ENCODE measurements at places on chromosomes 6 and 20. TPM values are rescaled to one million over a fixed set of nuclear protein-coding genes. Genes with fewer than 3 reads are reported as not detected.

The CHD6 gene
- 114 TPM for total RNA-seq

DNA sequence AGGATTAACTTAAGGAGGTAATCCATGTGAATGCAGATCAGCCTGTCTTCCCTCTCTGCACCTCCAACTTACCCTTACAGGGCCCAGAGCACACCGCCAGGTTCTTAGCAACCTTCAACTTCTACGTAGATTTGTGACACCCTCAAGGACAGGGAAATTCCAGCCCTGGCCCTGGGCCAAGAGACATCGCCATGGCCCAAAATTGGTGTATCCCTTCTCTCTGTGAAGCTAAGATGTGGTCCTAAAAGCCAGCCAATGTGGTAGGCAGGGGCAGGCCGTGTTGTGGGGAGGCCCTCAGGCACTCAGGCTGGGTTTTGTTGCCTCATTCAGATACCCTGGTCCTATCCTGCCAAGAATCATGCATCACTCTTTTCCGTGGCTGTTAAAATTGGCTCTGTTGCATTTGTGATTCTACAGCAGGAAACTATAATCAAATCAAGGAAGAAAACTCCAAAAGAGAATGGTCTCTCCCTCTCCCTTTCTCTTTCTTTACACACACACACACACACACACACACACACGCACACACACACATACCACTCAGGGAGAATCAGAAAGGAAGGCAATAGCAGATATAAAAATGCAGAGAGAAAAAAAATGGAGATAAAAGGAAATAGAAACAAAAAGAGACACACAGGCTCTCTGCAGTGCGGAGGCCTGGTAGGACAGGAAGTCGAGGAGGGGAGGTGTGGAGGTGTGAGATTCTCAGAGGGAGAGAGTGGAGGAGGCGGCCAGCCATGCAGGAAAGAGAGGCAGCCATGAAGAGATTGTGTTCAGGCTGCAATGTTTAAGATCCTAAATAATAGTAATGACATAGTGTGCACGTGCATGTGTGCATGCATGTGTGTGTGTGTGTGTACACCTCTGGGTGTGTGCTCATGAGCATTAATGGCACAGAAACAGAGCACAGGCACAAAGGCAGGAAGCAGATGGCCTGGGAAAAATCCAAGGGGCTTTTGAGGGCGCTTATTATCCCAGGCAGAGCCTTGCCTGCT lies 201.8 kb upstream of the LRFN2 start:
- peak; percentile 25 for DNase-seq

- no peak for DNase-seq
Observed at GRCh38 chr6:166228839-166229528, 61.3 kb upstream of the TBXT start.

DNA sequence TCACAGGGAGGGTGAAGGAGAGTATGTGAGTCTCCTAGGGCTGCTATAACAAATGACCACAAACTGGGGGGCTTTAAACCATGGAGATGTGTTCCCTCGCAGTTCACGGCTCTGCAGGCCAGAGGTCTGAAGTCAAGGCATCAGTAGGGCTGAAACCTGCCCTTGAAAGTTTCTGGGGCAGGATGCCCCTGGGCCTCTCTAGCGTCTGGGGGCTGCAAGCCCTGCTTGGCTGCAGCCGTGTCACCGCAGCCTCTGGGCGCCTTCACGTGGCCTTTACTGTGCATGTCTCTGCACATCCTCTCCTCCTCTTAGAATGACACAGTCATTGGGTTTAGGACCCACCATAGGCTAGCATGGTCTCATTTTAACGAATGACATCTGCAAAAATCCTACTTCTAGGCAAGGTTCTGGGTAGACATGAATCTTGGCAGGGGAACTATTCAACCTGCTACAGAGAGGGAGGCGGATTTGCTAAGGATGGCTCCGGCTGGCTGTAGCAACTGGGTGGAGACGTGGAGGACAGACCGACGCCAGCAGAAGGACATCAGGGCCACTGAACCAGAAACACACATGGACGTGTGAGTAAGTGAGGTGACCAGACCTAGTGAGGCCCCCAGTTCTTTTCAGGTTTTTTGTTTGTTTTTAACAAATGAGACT lies 58.6 kb downstream of the PHACTR3 start:
- no peak for DNase-seq

The MUCL3 gene
- total RNA-seq = not detected

DNA sequence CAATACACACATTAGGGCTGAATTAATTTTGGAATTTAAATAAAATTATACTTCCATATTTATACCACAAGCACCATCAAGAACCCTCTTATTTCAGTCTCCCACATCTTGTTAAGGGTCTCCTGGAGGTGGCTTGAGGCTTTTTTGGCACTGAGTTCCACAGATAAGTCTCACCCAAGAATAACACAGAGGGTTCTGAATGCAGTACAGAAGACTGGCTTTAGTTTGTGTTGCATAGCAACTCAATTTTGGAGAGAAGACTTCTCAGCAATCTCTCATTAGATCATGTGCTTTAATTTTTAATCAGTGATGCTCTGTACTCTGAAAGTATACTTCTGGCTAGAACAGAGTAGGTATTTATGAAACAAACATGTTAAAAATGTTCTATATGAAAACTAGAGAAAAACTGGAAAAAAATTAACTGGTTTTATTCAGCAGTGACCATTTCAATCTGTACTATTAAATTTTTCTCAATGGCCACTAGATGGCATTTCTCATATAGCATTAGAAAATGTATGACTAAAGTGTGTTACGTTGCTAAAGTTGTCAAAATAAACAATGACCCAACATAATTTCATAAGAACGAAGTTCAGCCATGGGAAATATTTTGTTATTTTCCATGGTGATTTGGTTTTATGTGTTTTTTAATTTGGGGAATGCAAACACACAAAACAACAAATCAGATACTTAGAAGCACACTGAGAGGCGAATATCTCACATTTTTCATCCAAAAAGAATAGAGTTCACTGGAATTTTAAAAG lies 32.7 kb upstream of the MAP7 start:
- peak; percentile 19 for DNase-seq

The CCN2 gene
- not detected for total RNA-seq

DNA sequence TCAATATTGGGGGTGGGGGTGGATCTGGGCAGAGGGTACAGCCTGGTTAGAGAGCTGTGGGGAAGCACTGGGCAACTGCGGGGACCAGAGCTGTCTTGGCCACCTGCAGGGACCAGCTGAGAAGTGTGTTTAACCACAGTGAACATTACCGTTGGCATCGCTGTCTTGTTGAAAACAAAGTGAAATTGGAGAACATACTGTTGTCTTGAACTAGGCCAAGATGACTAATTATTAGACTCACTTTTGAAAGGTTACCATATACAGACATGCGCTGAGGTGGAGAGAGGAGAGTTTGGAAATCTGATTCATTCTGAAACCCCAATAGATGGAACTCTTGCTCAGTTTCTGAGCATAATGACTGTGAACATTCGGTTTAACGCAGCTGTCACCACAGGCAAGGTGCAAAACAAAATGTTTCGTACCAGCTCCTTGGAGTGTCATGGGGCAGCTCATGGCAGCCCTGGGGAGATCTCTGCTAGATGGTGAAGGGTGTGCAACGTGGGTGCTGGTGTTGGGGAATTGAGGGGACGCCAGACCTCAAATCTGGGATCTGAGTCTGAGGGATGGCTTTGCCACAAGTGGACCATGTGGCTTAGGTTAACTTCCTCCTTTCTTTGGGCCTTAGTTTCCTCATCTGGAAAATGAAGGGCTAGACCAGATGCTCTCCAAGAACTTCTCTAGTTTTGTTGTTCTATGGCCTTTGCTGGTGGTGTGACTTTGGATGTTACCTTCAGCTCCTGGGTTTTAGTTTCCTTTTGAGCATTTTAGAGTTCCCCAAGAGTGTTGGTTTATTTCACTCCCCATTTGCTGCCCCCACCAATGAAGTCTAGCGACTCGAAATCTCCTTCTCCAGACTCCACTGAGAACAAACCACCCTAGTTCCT lies 24.6 kb upstream of the GTSF1L start:
- no peak for DNase-seq

DNA sequence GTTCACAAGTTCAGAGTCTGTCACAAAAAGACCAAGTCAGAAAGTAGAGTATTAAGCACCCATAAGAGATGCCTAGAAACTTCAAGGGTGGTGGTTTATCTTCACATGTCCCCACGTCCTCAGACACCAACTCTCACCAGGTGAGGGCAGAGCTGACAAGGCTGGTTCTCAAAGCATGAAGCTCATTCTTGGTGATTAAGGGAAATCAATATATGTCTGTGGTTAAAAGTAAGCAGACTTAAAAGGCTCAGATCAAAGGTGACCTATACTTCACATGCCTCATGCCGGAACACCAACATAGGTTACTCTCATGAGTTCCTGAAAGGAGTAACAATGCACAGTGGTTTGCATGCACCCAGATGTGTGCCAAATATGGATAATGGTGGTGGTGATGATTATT lies 27.0 kb downstream of the IL17A start:
- no peak for DNase-seq

GRCh38 chr6:72966628-72967280 lies 258.5 kb downstream of the KHDC1L start:
- no peak for DNase-seq

The SRSF12 gene
- not detected for total RNA-seq

GRCh38 chr20:6184086-6184485 lies 61.3 kb upstream of the FERMT1 start:
- no peak for DNase-seq

GRCh38 chr6:148866657-148867268 lies 119.9 kb downstream of the UST start:
- no peak for DNase-seq

DNA sequence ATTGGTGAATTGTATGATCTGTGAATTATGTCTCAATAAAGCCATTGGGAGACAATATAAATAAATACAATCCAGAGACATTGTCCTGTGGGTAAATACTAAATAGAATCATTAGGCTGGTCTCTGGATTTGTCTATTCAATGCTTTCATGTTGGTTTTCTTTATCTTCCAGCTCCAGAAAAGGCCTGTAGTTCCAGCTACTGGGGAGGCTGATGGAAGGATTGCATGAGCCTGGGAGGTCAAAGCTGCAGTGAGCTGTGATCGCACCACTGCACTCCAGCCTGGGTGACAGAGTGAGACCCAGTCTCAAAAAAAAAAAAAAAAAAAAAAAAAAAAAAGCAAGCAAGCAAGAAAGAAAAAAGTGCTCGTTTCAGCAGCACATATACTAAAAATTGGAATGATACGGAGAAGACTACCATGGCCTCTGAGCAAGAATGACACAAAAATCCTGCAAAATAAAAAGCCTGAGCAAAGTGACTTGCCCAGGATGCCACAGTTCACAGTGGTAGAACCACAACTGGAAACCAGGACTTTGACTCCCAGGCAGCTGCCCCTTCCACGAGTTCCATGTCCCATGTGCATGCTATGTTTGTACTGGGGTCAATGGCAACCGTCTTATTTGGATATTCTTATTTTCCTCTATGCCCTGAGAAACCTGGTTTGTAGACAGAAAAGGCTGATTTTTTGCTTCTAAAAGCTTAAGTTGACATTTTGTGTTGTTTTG lies 33.6 kb upstream of the GMPR start:
- DNase-seq = no peak

GRCh38 chr6:17865798-17866725 lies 121.4 kb downstream of the KIF13A start:
- no peak for DNase-seq

The LTA gene
- total RNA-seq = 16.7 TPM

The NKX2-2 gene
- total RNA-seq = not detected

The TRIM15 gene
- not detected for total RNA-seq

The MAS1 gene
- not detected for total RNA-seq

The CCN5 gene
- total RNA-seq = not detected

DNA sequence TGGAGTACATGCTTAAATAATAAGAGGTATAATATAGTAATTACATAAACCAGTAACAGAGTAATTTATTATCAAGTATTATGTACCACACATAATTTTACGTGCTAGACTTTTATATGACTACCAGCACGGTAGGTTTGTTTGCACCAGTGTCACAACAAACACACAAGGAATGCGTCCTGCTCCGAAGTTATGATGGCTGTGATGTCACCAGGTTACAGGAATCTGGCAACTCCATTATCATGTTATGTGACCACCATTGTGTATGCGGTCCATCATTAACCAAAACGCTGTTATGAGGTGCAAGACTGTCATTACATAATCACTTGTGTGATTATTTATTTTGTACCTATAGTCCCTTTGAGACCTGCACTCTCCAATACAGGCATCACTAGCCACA lies 235.2 kb upstream of the PMEPA1 start:
- no peak for DNase-seq
